ENCODE measurements at places on chromosomes 12 and 14.
A peak's percentile ranks its signal among the peaks of the same experiment; 100 is the strongest.

DNA sequence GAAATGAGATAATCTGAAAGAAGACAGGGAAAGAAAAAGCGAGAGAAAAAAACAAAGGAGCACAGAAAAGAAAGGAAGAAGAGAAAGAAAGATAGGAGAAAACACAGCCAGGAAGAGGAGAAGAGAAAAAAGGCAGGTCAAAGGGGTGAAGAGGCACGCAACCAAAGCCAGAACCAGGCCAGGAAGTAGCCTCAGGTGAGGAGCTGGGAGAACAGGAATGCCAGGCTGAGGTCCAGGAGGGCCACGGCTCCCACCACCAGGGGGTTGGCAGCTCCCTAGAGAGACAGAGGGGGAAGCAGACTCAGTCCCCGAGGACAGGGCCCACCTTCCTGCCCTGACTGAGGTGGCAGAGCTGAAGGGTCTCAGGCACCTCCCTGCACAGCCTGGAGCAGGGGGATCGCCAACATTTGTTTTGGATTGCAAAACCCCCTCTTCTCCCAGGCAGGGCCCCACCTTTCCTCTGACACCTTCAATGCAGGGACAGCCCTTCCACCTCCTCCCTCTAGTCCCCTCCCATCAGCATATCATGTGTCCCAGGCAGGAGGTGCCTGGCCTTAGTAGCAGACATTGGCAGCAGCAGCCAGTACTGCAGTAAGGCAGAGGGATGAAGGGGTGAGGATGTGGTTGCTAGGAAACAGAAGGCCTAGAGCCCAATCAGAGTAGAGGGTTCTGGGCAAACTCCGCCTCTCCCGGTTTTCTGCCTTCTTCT, 2.0 kb upstream of the AP1G2 start:
- DNase-seq, result no peak

DNA sequence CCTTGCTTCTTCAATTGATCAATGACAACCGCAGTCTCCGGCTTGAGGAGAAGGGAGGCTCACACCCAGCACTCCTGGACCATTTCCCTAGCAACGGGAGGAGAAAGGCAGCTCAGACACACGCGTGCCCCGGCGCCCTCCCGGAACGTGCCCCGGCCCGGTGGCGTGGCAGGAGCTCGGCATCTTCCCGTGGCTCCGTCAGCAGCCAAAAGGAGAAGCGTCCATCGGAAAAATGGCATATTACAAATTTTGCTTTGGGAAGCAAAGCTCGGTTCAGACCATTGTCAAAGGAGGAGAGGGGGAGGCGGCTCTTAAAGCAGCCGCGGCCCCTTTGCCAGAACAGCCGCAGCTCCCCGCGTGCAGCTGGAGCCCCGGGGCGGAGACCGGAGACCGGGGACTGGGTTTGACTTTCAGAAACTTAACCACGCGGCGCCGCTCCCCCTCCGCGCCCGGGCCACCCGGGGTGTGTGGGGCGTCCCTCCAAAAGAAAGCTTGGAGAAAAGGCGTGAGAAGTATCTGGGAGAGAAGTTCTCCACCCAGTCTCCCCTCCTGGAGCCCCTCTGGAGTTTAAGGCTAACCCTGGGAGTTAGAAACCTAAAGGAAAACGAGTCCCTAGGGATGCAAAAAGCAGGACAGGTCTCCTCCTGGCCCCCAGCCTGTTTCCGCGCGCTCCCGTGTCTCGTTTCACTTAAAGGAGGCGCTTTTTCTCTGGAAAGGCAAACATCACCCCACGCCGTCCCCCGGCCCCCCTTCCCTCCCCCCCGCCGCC, 545 bp downstream of the PPFIA2 start:
- peak; percentile 43 for DNase-seq

DNA sequence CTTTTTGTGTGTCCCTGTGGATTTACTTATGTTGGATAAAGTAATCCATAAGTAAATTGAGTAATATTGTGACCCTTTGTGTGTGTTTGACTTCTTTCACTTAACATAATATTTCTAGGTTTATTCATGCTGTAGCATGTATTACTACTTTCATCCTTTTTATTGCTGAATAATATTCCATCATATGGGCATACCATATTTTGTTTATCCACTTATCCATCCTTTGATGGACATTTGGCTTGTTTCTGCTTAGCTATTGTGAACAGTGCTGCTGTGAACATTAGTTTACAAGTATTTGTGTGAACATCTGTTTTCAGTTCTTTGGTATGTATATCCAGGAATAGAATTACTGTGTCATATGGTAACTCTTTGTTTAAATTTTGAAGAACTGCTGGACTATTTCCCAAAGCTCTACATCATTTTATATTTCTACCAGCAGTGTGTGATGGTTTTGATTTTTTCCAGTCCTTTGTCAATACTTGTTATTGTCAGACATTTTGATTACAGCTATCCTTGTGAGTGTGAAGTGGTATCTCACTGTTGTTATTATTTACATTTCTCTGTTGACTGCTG, 25.2 kb downstream of the G2E3 start:
- no peak for DNase-seq

DNA sequence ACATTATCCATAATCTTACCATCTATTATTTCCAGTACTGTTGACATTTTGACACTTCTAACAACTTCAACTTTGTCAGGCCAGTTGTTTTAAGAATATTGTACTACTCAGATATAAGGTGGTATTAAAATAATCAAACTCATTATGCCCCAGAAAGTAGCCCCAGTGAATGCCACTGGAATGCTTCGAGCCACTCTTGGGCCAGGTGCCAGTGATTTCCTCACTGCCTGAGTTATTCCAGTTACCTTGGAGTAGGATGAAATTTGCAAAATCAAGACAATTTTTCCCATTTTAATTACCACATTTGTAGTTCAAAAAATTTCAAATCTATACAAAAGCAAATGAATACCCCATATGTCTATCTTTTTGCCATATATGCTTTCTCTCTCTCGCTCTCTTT, 9.2 kb downstream of the CIPC start:
- no peak for DNase-seq

GRCh38 chr12:57604992-57605810, 577 bp downstream of the DTX3 start:
- peak; percentile 46 for DNase-seq

DNA sequence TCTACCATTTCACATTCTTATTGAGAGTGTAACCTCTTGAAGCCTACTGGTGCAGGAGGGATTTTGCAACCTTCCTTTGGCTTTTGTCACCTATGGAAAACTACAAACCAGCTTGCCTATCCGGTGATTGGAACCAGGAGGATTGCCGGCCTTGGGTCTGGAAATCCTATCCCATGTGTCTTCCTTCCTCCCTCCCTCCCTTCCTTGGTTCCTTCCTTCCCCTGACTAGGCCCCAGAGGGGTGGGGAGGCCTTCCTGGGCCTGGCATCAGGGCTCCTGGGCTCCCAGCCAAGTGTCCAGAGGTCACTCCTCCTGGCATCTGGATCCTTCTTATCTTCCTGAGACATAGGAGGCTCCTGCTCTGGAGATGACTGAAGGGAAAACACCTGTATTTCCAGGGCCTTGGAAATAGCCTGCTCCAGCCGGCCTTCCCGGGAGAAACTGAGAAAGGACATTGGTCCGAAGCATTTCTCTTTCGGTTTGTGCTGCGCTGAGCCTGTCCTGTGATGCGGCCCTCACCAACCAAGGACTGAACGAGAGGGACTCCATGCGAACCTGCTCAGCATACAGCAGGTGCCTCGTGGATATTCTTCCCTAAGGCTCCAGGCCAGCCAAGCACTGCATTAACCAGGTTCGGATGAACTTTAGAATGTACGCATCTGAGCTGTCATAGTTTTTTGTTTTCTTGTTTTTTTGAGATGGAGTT, 43.4 kb downstream of the PSMA6 start:
- DNase-seq, result peak; percentile 15

- no peak for DNase-seq
Observed at GRCh38 chr12:8969861-8970411, 19.4 kb upstream of the KLRG1 start.
